Fibroblast of lung (primary cell): ENCODE measurements at places on chromosomes 16 and 17. TPM values are rescaled to one million over a fixed set of nuclear protein-coding genes. Genes with fewer than 3 reads are reported as not detected.

Gene ACSM2A
- not detected in 2 replicates for total RNA-seq

Gene MMP2
- 1,311 and 1,457 TPM in 2 replicates for total RNA-seq

Gene CORO6
- total RNA-seq: 9.8 and 19.3 TPM in 2 replicates

Gene TUBD1
- 4.6 and 5.6 TPM in 2 replicates for total RNA-seq

Gene SDK2
- total RNA-seq: under 0.01 and 0.26 TPM in 2 replicates

Gene IL32
- 4.4 and 5.1 TPM in 2 replicates for total RNA-seq

Gene HBA2
- total RNA-seq: not detected in 2 replicates

Gene HOXB7
- total RNA-seq: 6.4 and 7.4 TPM in 2 replicates

Gene PROCA1
- total RNA-seq: 2.3 and 2.6 TPM in 2 replicates

Gene SULT1A1
- 1.3 and 3.6 TPM in 2 replicates for total RNA-seq

Gene KRTAP4-5
- total RNA-seq: not detected in 2 replicates

Gene SARM1
- total RNA-seq: 3.1 TPM in 2 replicates

Gene DPEP1
- under 0.01 and 0.17 TPM in 2 replicates for total RNA-seq

Gene CCDC78
- 1.0 and 1.8 TPM in 2 replicates for total RNA-seq

Gene HIC1
- 29.1 and 30.0 TPM in 2 replicates for total RNA-seq

Gene CCR7
- under 0.01 TPM in 1 of 2 replicates, not detected in the other for total RNA-seq

Gene PRCD
- 4.1 and 4.3 TPM in 2 replicates for total RNA-seq

Gene YWHAE
- 307 and 364 TPM in 2 replicates for total RNA-seq

Gene PITPNM3
- 0.77 and 0.99 TPM in 2 replicates for total RNA-seq

Gene CRISPLD2
- total RNA-seq: 34.9 and 37.0 TPM in 2 replicates

Gene CLDN7
- 2.6 and 17.2 TPM in 2 replicates for total RNA-seq

Gene TMEM231
- 4.1 and 9.6 TPM in 2 replicates for total RNA-seq

Gene NUDT21
- total RNA-seq: 64.2 and 69.9 TPM in 2 replicates

Gene HS3ST4
- total RNA-seq: not detected in 2 replicates

Gene GLIS2
- total RNA-seq: 2.6 and 4.0 TPM in 2 replicates

Gene NLGN2
- total RNA-seq: 5.1 and 12.1 TPM in 2 replicates

Gene CRYM
- total RNA-seq: 0.26 and 0.50 TPM in 2 replicates

Gene TEKT5
- total RNA-seq: 0.26 TPM in 1 of 2 replicates, not detected in the other

Gene ERN2
- under 0.01 and 0.83 TPM in 2 replicates for total RNA-seq

Gene CACNG1
- total RNA-seq: not detected in 2 replicates

Gene CDH5
- under 0.01 TPM in 1 of 2 replicates, not detected in the other for total RNA-seq

Gene GP1BA
- not detected in 2 replicates for total RNA-seq

Gene HES7
- under 0.01 TPM in 1 of 2 replicates, not detected in the other for total RNA-seq

Gene TRPV3
- 0.77 and 0.99 TPM in 2 replicates for total RNA-seq

Gene GP2
- total RNA-seq: not detected in 2 replicates

Gene RNF43
- total RNA-seq: under 0.01 TPM in 1 of 2 replicates, not detected in the other

Gene P2RX1
- under 0.01 TPM in 2 replicates for total RNA-seq

Gene GAS2L2
- not detected in 2 replicates for total RNA-seq

Gene TADA2A
- 19.8 and 23.9 TPM in 2 replicates for total RNA-seq

Gene CHD9NB
- 3.6 and 5.3 TPM in 2 replicates for total RNA-seq

Gene SEPTIN1
- total RNA-seq: 0.17 and 0.26 TPM in 2 replicates

Gene ERCC4
- 9.5 and 10.6 TPM in 2 replicates for total RNA-seq

Gene CD7
- under 0.01 and 0.17 TPM in 2 replicates for total RNA-seq

Gene C17orf50
- not detected in 2 replicates for total RNA-seq

Gene ZNF385C
- under 0.01 TPM in 1 of 2 replicates, not detected in the other for total RNA-seq

Gene PSMB10
- 53.2 and 66.9 TPM in 2 replicates for total RNA-seq

Gene FAM83G
- 4.9 and 6.3 TPM in 2 replicates for total RNA-seq

Gene ABCC3
- total RNA-seq: 20.0 and 34.8 TPM in 2 replicates

Gene RAB40B
- total RNA-seq: 3.3 and 3.6 TPM in 2 replicates

Gene ZG16
- total RNA-seq: not detected in 2 replicates

Gene GLP2R
- not detected in 2 replicates for total RNA-seq

Gene TSC2
- total RNA-seq: 35.7 and 46.6 TPM in 2 replicates

Gene ABCA9
- 3.1 and 14.1 TPM in 2 replicates for total RNA-seq

Gene NDRG4
- total RNA-seq: 1.8 and 5.1 TPM in 2 replicates
